Stimulated activated CD8-positive, alpha-beta memory T cell treated with anti-CD3 and anti-CD28 coated beads, Interleukin-12 subunit alpha, Interleukin-12 subunit beta, amount 100 ng/mL, for 4 hours (primary cell): ENCODE measurements at places on chromosomes 7 and 10.

- no peak for DNase-seq
Measured at GRCh38 chr10:82206831-82207230, 331.8 kb downstream of the NRG3 start.

DNA sequence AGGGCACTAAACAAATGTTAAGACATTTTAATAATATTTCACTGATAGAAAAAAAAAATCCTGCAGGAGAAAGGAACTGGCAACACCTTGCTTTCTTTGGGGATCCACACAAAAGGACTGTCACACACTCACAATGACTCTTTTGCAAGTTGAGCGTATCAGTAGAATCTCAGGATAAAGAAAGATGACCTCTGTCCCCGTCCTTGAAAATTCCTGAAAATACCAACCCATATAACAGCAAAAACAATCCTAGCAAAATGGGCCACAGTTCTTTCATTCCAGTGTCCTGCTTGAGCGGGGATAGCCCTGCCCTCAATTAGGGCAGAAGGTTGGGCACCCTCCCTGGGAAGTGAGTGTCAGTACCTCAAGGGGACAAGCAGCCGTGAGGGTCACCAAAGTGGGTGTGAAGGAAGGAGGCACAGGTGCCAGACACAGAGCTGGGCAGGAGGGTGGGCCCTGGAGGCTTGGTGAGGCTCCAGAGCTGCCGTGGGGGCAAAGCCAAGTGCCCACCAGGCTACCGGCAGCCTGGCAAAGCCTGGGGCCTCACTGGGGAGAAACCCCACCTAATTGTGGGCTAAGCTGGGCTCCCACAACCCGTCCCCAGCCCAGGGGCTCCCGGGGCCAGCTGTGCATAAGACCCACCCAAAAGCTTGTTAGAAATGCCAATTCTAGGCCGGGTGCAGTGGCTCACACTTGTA, 2.8 kb downstream of the WDR86 start:
- no peak for DNase-seq

DNA sequence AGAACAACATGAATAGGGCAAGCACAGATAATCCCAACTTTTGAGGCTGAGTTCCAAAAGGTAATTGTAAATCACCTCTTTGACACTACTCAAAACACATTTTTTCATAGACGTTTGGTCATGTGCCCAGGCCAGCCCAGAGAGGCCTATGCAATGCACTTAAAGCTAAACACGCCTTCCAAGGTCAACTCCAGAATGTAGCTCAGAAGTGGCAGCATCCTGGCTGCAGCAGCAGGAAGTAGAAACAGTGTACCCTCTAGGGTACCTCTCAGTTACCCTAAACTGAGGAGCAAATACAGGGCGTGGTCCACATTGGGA, 58.7 kb downstream of the OSBPL3 start:
- no peak for DNase-seq

DNA sequence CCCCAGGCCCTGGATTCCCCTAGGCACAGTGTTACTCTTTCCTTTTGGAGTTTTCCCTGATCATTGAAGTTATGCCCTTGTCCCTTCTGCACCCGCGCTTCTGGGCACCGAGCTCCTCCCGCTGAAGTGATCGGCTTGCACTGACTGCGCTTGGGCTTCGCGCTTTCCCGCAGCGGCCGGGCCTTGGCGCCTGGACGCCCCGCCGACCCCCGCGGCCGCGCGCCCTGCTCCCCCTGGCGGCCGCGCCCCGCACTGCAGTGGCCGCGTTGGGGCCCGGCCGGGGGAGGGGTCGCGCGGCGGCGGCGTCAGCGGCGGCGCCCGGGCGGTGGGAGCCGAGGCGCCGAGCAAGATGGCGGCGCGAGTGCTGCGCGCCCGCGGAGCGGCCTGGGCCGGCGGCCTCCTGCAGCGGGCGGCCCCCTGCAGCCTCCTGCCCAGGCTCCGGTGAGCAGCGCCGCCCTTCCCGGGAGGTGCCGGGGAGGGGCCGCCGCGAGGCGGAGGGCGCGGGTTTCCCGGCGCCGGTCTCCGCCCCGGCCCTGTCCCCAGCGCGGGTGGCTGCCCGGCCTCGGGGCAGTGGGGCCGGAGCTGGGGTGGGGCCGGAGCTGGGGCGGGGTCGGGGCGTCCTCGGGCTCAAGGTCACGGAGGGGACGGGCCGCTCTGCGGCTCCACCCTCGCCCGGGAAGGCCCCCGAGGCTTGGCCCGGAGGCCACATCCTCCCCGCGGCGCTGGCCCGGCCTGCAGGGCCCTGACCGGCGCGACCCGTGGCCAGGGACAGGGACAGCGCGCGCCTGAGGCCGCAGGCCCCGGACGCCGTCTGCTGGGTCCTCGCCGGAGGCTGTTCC, at the start of gene NIPSNAP2:
Gene NIPSNAP2, plus strand, starts transcription at position 325 of the 839 bp plus-strand sequence. Its CDS starts 25 bp downstream, at position 350.
- DNase-seq: peak; percentile 48

- DNase-seq: no peak
Measured at GRCh38 chr7:27944643-27945042, 204.7 kb downstream of the TAX1BP1 start.

- no peak for DNase-seq
Measured at GRCh38 chr7:153380636-153381035, 621.1 kb downstream of the ACTR3B start.

DNA sequence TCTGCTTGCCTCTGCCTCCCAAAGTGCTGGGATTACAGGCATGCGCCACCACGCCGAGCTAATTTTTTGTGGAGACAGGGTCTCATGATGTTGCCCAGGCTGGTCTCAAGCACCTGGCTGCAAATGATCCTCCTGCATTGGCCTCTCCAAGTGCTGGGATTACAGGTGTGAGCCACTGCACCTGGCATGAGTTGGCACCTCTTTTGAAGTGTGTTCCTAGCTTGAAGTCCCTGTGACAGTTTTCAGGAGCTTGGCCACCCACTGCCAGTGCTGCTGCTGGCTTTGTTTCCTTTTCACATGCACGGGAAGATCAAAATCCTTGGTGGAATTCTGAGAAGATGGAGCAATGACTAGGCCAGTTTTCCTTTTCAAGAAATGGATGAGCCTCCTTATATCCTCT, 126.3 kb downstream of the NRP1 start:
- no peak for DNase-seq

- no peak for DNase-seq
Measured at GRCh38 chr10:80272793-80273522, 16.5 kb downstream of the MAT1A start.

DNA sequence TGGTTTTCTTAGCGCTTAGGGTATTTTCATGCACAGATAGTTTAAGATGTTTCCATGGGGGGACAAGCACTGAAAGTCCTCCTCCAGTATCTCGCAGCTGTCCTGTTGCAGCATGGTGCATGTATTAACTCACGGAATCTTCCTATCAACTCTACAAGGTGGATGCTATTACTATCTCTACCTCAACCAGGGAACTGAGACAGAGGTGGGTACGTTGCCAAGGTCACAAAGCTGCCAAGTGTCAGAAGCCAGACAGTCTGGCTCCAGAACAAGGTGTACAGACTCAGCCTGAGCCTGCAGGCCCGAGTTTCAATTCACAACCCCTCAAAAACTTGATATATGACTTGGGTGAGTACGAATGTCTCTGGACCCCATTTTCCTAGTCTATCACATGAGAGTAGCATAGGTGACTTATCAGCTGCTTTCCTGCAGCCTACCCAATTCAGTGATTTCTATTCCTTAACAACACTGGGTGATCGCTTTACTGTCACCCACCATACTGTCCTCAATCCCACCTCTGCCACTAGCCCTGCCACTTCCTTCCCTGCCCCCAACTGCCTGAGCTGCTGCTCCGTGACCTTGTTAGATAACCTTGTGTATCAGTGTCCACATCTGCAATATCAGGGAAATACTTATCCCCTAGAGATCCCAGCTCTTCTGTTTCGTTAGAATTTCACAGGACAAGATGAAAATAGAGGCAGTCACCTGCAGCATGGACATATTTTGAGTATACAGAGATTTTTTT, 92.1 kb downstream of the ABCC2 start:
- DNase-seq: no peak

DNA sequence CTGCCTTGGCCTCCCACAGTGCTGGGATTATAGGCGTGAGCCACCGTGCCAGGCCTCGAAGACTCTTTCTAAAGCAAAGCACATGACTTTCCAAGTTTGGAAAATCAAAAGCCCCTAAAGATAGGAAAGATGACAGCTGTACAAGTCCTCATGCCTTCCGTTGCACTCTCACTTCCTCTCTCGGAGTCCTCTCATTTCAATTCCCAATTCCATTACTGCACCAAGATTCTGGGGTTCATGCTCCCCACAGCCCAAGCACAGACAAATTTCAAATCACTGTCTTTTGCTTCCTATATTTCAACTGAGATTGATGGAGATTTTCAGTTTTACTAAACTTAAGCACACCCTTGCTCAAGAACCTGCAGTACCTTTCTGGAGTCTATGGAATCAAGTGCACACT, 10.9 kb upstream of the PLAU start:
- no peak for DNase-seq
